NCI-H1436 (cell line): ENCODE measurements at places on chromosomes 16 and 17.

GRCh38 chr17:55676274-55676673 lies 46.4 kb downstream of the TMEM100 start:
- DNase-seq = no peak

- no peak for DNase-seq
Observed at GRCh38 chr17:67613961-67614360, 103.8 kb upstream of the NOL11 start.

DNA sequence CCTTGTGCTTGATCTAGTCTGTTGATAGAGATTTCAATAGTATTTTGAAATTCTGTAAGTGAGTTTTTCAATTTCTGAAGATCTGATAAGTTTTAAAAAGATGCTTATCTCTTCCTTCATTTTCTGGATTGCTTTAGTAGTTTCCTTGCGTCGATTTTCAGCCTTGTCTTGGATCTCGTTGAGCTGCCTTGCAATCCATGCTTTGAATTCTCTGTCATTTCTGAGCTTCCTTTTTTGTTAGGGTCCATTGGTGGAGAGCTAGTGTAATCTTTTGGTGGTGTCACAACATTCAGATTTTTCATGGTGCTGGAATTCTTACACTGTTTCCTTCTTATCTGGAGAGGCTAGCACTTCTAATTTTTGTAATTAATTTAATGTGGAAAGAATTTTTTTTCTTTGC lies 61.1 kb downstream of the SLFN11 start:
- DNase-seq = no peak

GRCh38 chr17:64385187-64386083 lies 5.2 kb downstream of the PECAM1 start:
- no peak for DNase-seq

GRCh38 chr17:59338498-59338897 lies 7.0 kb downstream of the YPEL2 start:
- DNase-seq = no peak
